ENCODE measurements at places on chromosomes 6 and 20.

GRCh38 chr6:23031986-23032385 is 462.6 kb downstream of the HDGFL1 start:
- peak; percentile 14 for DNase-seq

DNA sequence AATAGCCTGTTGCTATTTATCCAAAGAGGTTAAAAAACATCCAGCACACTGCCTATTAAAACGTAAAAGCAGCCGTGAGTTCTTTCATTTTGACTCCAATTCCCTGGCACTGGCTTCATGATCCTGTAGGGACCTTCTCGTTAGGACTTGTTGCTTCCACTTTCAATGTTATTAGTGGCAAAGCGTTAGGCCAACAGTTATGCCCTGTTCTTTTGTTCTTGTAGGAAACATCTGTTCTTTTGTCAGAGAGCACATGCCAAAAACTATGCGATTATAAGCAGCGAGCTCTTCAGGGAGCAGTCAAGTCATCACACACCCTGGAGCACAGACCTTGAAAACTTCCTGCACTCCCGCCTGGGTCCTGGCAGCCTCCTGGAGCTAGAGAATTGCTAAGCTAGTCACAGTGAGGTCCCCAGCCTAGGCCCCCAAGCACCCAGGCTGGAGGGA is 609.5 kb upstream of the ARID1B start:
- DNase-seq: no peak

- peak; percentile 45 for DNase-seq
These were observed 25.3 kb upstream of the HECA start for GRCh38 chr6:139109558-139109957.

- DNase-seq: no peak
These were observed 7.4 kb downstream of the FKBP5 start for GRCh38 chr6:35681298-35681697.

- DNase-seq: no peak
These were observed 20.0 kb upstream of the DDR1 start for GRCh38 chr6:30864325-30864724.

DNA sequence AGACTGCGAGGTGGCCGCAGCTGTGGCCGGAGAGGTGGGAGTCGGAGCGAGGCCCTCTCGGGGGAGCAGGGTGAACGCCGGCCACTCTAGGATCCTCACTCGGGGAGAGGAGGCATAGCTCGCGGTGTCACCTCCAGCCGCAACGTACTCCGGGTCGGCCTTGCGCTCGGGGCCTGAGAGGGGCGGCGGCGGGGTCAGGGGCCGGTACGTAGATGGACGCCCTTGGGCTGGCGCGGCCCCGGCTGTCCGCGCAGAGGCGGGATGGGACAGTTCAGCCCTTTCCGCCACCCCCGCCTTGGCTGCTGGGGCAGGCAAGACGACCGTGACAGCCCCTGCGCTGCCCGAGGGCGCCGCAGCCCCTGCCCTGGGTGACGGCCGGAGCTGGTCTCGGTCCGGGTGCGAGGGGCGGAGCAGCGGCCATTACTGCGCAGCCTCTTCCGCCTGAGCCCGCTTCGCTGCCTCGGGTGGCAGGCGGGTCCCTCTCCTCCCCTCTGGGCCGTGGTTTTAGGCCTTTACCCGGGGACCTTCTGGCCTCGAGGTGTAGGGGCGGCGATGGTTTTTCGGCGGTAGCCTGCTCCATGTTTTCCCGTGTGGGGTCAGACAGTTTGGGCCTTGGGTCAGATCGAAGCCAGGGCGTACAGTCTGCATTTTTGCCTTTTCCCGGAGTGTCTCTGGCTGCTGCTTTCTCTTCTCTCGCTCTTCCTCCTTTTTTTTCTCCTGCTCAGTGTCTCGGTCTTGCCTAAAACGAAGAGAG is 405 bp downstream of the RNF146 start:
- peak; percentile 79 for DNase-seq

GRCh38 chr20:18738055-18738454 is 75.5 kb upstream of the SCP2D1 start:
- DNase-seq: peak; percentile 47

GRCh38 chr6:51398064-51398705 is 579.5 kb downstream of the TFAP2B start:
- DNase-seq: peak; percentile 7

- DNase-seq: no peak
These were observed 580.1 kb downstream of the TFAP2B start for GRCh38 chr6:51398793-51399192.

DNA sequence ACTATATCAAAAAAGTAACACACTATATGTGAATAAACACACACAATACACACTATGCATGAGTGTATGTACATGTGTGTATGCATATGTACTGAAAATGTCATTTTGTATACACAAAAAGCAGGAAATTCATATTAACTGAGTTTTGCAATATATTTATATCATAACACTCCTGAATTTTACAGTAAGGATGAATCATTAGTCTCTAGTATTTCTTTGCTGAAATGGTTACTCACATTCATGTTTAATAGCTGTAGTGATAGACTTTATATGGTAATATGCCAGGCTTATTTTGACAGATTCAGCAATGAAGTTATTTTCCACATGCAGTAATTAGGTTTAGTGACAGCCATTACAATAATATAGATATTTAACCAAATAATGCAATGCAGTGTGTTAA is 1216.2 kb upstream of the CITED2 start:
- peak; percentile 45 for DNase-seq

DNA sequence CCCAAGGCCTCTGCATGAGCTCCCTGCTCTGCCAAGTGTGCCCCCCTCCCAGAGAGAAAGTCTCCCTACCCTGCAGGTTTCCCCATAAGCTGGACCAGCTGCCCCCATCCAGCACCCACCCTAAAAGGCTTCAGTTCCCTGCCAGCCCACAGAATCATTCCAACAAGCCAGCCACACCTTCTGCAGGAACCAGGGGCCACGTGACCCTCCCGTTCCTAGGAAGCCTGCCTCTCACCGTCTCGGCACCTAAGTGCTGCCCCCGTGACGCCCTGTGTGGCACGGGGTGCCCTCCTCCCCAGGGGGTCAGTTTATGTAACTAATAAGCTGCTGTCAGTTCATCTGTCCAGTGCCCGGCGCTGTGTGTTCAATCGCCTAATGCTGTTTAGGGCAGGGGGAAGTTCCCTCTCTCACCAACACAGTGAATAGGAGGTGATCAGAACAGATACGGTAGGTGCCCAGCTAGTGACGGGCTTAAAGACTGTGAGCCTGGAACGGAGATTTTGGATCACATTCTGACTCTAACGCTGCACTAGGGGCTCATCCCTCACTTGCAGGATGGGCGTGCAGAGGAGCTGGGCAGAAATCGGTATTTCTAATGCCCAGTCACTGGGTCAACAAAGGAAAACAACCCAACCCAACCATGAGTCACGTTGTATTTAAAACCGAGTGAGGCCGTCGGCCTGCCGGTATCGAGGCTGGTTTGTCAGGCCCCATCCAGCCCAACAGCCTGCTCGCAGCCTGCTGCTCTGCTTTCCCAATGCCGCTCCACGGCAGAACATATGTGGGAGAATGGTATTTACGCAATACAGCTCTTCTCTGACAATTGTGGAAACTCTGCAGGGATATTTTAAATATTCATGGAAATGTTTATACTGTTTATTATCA is 56.0 kb downstream of the RAMACL start:
- DNase-seq: no peak

GRCh38 chr20:21729316-21729715 is 23.9 kb downstream of the PAX1 start:
- DNase-seq: no peak

DNA sequence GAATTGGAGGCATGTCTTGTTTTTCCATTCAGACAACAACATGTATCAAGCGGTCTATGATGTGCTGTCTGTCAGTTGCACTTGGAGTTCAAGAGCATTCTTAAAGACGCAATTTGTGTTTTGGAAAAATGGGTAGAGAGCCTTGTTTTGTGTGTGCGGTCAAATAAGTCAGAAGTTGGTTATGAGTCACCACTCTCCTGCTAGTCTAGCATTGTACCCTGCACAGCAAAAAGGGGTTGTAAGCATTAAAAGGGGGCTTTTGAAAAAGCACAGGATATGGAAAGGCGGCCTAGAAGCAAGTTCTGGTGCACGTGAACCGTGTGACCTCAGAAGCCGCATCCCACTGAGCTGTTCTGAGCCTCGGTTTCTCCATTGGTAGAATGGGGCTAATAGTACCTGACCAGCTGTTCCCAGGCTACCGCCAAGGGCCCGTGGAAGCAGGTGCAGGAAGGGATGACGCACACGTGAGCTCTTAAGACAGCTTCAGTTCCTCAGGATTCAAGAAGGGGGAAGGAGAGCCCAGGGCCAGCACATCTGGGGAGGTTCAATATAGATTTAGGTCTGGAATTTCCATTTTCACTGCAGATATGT is 61.6 kb upstream of the SNX9 start:
- peak; percentile 84 for DNase-seq

GRCh38 chr6:146855889-146856288 is 257.1 kb downstream of the ADGB start:
- no peak for DNase-seq

GRCh38 chr6:27994616-27995015 is 37.6 kb downstream of the OR2B6 start:
- no peak for DNase-seq

- DNase-seq: no peak
These were observed 2.5 kb downstream of the OVOL2 start for GRCh38 chr20:18055261-18055660.

DNA sequence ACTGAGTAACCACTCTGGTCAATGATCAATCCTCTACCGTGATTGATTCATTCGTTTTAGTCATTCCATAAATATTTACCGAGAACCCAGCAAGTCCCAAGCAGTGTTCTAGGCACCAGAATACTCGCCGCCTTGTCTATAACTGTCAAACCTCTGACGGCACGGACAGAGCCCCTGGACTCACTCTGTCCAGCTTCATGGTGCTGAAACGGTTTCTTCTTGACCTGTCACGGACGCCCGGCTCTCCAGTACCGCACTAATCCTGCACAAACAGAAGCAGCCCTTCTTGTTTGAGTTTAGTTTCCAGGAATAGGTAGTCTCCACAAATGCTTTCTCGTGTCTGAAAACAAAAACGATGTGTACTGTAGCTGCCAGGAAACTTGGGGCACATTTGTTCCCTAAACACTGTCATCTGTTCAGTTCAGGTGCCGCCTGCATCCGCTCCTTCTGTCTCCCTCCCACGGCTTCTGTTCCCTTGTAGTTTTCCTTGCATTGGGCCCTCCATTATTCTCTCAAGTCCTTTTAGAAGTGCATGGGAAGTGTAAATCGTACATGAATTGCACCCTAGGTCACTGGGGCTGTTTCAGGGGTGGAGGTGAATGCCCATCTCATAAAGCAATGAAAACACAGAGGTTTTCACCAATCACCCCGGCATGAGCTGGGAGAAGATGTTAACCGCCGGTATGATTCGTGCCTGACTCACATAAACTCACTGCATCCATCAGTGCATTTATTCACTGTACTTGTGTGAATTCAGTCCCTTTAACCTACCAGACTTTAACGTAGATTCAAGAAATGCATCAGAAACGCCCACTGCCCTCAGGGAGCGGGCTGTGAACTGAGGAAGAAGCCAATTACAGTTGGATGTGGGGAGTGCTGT is 209.3 kb upstream of the CDH4 start:
- DNase-seq: peak; percentile 16

GRCh38 chr6:24991810-24992467 is 56.2 kb upstream of the RIPOR2 start:
- peak; percentile 71 for DNase-seq

DNA sequence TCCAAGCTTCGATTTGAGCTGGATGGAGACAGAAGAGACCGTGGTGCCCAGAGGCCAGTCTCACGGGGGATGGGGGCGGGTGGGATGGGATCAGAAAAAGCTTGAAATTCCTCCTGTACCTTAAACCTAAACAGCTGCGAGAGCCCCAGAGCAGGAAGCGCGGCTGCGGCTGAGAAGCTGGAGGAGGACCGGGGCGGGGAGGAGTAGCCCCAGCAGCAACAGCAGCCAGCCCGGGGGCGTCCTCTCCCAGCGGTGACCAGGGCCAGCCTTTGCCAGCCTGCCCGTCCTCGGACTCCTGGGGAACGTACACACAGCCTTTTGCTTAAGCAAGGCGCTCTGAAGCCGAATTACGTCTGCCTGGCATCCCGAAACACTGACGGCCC is 17.4 kb upstream of the PRDM13 start:
- DNase-seq: peak; percentile 52

DNA sequence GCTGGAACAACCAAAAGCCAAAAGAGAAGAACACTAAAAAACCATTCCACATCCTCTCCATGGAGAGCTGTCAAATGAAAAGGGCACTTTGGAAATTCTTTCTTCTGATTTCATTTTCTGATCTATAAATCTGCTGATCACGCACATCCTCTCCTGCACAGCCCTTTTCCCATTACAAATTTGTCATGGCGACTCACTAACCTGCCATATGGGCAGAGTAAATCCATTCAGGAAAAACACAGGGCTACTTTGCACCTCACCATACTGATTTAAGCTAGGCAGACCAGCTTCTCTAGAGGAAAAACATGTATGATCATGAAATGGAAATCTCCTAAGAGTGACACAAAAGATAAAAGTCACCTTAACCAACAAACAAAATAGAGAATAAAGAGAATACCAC is 26.0 kb downstream of the TOMM6 start:
- peak; percentile 16 for DNase-seq

DNA sequence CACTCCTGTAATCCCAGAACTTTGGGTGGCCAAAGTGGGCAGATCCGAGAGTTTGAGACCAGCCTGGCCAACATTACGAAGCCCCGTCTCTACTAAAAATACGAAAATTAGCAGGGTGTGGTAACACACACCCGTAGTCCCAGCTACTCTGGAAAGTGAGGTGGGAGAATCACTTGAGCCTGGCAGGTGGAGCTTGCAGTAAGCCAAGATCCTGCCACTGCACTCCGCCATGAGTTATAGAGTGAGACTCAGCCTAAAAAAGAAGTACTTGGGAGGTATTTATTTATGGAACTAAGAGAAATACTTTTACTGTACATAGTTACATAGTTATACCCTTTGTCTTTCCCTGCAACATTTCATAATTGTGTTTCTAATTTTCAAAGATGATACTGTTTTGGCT is 67.8 kb downstream of the SMAP1 start:
- DNase-seq: no peak

DNA sequence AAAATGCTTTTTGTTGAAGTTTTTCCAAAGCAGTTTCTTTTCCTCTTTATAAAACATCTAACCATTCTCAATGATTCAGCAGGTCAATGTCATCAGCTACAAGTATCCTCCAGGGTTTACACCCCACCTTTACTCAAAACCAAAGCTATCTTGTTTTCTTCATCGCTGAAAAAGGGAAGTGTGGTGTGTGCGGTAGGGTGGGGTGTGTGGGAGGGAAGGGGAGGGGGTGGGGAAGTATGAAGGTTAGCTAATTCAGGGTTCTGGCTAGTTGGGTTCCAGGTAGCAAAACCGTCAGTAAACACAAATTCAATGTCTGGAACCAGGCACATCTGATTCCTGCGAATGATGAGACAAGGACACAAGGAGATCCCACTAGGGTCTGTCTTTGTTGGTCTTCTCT is 189.6 kb downstream of the GJA10 start:
- DNase-seq: no peak
